ENCODE measurements at places on chromosomes 1 and 21.

- no peak overlapping the region for H3K27ac ChIP-seq
- no peaks in the 10 kb centered on the region for H3K4me1 ChIP-seq
- H3K4me3 ChIP-seq: no peak overlapping the region
- no peak for DNase-seq
- H3K36me3 ChIP-seq: no peaks in the 10 kb centered on the region
- H3K27me3 ChIP-seq: no peaks in the 10 kb centered on the region
These were observed 131.6 kb downstream of the LHX8 start for GRCh38 chr1:75265792-75266191.

DNA sequence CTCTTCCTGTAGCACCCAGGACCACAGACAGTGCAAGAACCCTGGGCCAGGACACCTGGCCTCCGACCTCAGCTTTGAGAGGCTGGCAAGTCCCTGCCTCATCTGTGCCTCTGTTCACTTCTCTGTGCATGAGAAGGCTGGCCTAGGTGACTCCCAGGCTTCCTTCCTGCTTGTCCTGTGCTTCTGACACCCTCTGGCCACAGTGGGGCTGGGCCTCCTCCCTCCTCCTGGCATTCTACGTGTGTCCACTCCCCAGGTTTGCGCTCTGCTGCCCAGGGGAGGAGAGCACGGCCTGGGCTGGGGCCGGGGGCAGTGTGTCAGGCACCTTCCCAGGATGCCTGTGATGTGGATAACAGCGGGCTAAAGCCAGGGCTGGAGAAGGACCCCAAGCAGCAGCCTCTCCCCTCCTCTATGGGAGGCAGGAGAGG, 30.3 kb upstream of the PKP1 start:
- no peak overlapping the region for H3K4me3 ChIP-seq
- no peaks in the 10 kb centered on the region for H3K4me1 ChIP-seq

DNA sequence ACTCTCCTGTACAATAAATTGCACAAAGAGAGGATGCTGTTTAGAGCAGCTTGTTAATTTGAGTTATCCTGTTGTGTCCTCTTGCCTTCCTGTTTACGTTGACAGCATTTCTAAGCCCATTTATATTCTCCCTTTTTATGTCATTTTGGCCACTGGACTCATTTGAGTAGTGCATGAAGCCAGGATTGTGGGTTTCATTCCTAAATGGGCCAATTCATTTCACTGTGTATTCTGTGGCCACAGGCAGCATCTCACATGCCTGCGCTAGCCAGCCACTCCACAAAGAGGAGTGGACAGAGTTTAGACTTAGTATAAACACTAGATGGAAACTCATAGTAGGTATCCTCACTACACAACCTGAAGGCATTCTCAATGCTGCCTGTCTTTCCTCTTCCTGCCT, 73.4 kb downstream of the DTL start:
- no peaks in the 10 kb centered on the region for H3K27me3 ChIP-seq
- H3K4me1 ChIP-seq: no peaks in the 10 kb centered on the region
- no peaks in the 10 kb centered on the region for H3K36me3 ChIP-seq
- no peak overlapping the region for H3K4me3 ChIP-seq

DNA sequence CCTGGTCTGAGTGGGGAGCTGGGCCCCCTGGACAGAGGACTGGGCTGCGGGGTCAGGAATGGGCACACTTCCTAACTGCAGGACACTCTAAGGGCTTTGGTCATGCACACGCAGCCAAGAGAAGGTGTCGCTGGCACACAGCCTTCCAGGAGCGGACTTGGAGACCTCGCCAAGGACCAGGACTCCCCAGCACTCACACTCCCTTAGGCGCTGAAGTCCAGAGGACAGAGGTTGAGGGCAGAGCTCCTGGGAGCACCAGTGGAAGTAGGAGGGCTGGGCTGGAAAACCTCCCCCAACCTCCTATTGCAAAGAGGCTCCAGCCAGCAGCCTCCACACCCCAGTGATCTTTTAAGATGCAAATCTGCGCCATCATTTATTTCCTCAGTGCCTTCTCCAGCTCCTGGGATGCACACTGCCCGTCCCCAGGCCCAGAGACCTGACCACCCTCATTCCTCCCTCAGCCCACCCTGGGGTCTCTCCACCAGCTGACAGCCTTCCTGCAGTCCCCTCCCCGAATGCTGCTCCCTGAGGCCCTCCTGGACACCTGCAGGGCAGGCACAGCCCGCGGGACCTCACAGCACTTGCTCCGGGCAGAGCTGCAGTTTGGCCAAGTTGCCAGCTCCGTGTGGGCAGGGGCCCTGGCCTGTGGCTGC, 3.0 kb downstream of the TSPEAR start:
- H3K4me3 ChIP-seq: no peak overlapping the region
- no peaks in the 10 kb centered on the region for H3K27me3 ChIP-seq

DNA sequence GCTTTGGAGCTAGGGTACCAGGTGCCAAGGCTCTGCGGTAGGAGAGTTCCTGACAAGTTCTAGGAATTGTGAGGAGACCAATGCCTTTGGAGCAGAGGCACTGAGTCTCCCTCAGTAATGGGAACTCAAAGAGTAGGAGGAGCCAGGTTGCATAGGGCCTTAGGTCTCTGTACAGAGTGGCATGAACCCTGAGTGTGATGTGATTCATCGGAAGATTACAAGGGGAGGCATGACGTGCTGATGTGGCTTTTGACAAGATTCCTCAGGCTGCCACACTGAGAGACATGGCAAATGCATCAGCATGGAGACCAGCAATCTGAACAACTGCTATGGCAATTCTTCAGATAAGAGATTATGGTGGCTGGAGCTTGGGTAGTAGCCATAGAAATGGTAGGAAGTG, 94.6 kb upstream of the SLC44A3 start:
- H3K4me1 ChIP-seq: peaks cover 12% of the 10 kb centered on the region
- no peak overlapping the region for H3K4me3 ChIP-seq
- no peak overlapping the region for H3K27ac ChIP-seq
- DNase-seq: no peak
- H3K36me3 ChIP-seq: no peaks in the 10 kb centered on the region
- no peaks in the 10 kb centered on the region for H3K27me3 ChIP-seq

Data from right atrium auricular region (tissue), 2 donors.